ENCODE measurements at places on chromosomes 12 and 14.

DNA sequence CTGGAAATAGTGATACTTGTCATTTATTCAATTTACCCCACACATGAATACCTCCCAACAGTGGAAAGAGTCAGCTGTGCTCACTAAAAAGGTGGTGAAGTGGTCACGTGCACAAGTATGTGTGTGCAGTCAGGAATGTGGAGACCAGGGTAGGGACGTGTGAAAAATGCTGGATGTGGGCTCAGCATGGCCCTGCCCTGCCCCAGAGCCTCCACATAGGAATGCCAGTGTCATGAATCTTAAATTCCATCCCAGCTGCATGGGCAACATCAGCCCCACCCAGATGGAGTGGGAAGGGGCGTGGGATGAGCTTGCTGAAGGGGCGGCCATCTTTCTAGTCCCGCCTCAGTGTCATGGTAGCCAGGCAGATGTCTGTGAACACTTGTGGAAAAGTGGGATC, 87.7 kb downstream of the C12orf75 start:
- no peak for DNase-seq

- DNase-seq: no peak
Observed at GRCh38 chr14:61466905-61467280, 145.5 kb downstream of the PRKCH start.

- no peak for DNase-seq
Observed at GRCh38 chr14:100370003-100370402, 46.9 kb downstream of the SLC25A47 start.

- DNase-seq: no peak
Observed at GRCh38 chr12:57896434-57897201, 44.7 kb upstream of the ATP23 start.

DNA sequence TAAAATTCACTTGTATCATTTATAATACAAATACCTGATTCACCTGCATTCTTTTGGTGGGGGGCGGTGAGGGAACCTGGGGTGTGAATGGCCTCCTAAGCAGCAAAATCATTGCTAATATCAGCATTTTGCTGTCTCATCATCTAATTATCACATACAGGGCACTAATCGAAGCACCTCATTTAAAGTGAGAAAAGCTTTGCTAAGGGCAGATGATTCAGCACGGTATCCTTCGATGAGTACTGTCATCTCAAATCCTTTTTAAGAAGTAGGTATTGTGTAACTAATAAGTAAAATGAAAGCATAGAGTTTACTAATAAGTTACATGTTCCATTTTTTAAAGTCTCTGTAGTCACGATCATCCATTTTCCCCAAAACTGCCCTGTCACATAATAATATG, 278.1 kb upstream of the SOX5 start:
- no peak for DNase-seq

Data from CD4-positive, alpha-beta T cell treated with Interleukin-12 subunit alpha and Interleukin-12 subunit beta, for 1 hour (primary cell).